ENCODE measurements at places on chromosomes 5 and 9.

- DNase-seq = no peak
Observed at GRCh38 chr5:102715082-102715807, 39.9 kb upstream of the PAM start.

- DNase-seq = no peak
Observed at GRCh38 chr9:37198039-37198729, 77.8 kb downstream of the ZCCHC7 start.

DNA sequence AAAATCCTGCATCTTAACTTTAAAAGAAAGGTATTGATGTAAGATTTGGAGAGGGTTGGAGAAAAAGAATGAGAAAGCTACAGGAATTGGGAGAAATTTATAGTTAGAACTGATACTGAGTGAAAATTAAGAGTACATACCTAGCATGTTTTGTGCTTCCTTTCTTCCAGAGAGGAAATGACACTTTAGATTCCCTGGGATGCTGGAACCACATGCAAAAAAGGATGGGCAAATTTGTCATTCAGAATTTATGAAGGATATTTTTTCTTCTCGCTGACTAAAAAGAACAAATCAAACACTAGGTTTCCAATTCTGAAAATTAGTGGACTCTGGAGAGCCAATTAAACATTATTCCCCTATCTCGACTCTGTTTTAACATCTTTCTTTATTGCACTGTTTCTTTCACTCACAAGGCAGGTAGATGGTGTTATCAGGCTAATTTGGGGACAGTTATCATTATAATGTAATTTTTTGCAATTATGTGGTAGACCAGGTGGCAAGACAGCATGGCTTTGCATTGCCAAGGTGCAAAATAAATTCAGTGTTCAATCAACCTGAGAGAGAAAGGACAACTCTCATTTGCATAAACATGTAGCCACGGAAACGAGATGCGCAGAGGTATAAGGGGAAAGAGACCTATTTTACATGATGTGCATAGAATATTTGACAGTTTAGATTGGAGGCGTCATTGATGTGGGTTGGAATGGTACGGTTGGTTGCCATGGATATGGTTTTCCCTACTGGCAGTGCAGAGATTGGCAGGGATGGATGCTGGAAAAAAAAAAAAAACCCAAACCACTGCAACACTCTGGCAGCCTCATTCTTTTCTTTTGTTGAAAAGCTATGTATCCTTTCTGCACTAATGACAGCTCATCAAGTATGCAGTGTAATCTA, 320.4 kb upstream of the CCNH start:
- DNase-seq = no peak

GRCh38 chr5:51279983-51280706, 103.1 kb upstream of the ISL1 start:
- DNase-seq = no peak

DNA sequence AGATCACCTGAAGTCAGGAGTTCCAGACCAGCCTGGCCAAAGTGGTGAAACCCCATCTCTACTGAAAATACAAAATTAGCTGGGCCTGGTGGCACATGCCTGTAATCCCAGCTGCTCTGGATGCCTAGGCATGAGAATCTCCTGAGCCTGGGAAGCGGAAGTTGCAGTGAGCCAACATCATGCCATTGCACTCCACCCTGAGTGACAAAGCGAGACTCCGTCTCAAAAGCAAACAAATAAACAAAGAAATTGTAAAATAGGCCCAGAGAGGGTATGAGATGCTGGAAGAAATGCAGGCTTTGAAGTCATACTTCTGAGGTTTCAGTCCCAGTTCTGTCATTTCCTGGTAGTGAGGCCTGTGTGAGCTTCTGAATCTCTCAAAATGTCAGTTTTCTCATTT, 5.3 kb upstream of the ARHGEF37 start:
- no peak for DNase-seq

GRCh38 chr5:59164041-59164830, 581.4 kb downstream of the RAB3C start:
- no peak for DNase-seq

GRCh38 chr5:100970646-100971255, 67.7 kb upstream of the ST8SIA4 start:
- no peak for DNase-seq

DNA sequence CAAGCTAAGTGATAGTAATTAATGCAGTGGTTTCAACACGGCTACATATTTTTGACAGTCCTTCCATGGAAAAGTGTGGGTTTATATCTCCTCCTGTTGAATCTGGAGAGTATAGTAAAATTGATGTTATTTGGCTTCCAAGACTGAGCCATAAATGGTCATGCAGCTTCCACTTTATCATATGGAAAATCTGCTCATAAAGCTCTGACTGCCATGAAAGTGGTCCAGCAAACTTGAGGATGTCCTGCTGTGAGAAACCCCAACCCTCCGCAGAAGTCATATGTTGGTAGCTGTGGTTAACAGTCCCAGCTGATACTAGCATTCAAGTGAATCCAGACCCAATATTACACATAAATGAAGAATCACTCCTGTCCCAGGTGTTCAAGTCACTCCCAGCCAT, 378.3 kb downstream of the KCTD16 start:
- no peak for DNase-seq

DNA sequence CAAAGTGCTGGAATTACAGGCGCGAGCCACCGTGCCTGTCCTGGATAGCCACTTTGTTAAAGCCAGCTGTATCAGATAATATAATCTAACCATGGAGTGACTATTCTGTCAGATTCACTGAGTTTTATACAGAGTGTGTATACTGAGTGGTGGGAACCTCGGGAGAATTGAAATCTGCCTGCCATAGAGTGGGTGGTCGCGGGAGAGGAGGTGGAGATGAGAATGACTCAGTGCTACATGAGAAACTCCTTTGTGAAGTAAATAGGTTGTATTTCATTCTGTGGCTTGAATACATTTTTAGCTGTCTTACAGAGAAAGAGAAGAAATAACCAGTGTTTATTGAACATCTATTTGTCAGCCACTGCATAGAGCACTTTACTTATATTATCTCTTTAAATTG, 26.4 kb downstream of the ATP6V0E1 start:
- DNase-seq = no peak

GRCh38 chr9:25752398-25752797, 74.2 kb upstream of the TUSC1 start:
- DNase-seq = no peak

DNA sequence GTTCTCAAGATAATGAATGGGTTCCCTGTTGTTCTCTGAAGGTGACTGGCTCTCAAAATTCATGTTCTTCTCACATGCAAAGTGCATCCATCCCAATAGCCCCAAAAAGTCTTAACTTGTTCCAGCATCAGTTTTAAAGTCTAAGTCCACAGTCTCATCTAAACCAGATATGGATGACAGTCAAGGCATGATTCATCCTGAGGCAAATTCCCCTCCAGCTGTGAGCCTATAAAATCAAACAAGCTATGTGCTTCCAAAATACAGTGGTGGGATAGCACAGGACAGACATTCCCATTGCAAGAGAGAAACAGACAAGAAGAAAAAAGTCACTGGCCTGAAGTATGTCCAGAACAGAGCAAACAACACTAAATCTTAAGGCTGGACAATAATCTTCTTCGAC, 25.4 kb downstream of the FBXO10 start:
- DNase-seq = no peak

DNA sequence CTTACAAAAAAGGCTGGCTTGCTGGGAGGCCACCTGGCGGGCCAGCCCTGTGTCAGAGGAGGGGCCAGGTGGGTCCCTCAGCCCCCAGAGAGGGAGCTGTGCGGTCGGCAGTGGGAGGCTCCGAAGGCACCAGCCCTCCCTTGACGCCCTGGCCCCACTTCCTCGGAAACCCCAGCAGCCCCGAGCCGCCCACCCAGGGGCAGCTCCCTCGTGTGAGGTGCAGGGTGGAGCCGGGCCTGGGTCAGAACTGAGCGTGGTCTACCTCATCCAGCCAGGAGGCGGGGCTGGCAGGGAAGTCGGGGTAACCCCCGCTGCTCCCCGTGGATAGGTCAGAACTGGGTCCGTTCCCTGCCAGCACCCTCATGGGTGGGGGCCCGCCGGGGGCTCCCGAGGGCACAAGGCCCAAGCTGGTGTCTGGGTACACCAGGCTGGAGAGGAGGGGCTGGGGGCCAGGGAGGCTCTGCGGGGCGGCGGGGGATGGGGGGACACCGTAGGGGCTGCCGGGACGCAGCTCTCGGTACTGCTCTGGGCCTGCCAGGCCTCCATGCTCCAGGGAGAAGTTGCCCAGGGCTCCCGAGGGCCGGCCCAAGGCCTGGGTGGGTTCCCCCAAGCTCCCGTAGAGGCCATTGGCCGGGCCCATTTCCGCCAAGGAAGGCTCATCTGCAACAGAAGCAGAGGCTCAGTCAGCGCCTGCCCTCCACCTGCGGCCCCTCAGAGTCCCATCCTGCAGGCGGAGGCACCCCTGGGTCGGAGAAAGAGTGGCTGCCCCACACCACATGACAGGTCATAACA, 7.6 kb downstream of the LHX3 start:
- DNase-seq = no peak

DNA sequence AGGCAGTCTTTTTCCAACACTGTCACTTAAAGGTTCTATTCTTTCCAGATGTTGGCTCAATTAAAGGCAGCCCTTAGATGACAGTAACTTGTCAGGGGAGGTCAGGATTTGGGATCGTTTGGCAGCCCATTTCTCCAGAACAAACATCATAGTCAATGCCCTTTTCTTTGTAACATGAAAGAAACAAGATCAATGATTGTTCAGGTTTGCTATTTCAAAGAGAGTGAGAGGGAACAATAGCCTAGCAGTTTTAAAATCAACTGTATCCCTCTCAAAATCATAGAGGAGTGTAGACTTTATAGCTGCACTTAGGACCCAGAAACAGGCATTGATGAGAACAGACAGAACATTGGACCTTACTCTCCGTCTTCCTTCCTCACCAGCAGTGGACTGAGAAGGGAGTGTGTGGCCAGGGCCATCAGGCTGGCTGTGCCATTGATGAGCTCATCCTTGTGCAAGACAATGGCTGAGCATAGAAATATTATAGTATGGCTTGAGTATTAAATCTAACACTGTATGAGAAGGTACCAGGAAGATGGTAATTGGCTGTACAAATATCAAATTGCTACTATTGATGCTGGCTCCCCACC, 130.0 kb downstream of the PIP5K1B start:
- DNase-seq = no peak

GRCh38 chr5:52922384-52922783, 66.8 kb upstream of the ITGA2 start:
- no peak for DNase-seq

- no peak for DNase-seq
Observed at GRCh38 chr5:35773967-35774366, 82.7 kb upstream of the IL7R start.

- DNase-seq = no peak
Observed at GRCh38 chr5:40775085-40775845, 19.5 kb upstream of the TTC33 start.

DNA sequence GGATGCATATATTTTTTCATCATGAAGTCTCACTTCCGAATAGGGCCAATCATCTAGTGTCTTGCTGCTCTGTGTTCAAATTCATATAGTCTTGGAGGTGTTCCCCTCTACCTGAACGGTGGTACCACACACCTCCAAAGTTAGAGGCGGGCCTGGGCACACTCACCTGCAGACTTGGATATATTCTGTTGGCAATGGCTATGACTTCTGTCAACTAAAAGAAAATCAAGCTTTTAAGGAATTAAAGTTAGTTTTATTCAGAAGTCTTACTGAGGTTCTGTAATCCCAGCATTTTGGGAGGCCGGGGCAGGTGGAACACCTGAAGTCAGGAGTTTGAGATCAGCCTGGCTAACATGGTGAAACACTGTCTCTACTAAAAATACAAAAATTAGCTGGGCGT, 2.6 kb upstream of the NIPAL4 start:
- DNase-seq = no peak

- no peak for DNase-seq
Observed at GRCh38 chr5:149423049-149423793, 44.1 kb upstream of the IL17B start.

DNA sequence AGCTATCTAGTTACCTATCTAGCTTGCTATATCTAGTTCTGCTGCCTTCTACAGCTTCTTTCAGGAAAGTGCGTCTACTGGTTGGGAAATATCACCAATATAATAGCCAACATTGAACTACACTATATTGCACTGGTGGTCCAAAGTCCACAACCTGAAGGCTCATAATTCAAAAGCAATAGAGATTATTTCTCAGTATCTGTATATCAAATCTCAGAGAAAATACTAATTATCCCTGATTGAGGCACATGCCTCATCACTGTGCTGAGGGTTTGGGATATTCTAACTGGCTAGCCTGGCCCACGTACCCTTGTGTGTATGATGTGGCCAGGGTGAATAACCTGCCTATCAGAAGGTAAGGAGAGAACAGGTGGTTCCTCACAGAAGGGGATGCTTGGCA, 53.8 kb downstream of the SH3RF2 start:
- no peak for DNase-seq

GRCh38 chr5:861442-862366, 10.9 kb upstream of the ZDHHC11 start:
- DNase-seq = no peak

DNA sequence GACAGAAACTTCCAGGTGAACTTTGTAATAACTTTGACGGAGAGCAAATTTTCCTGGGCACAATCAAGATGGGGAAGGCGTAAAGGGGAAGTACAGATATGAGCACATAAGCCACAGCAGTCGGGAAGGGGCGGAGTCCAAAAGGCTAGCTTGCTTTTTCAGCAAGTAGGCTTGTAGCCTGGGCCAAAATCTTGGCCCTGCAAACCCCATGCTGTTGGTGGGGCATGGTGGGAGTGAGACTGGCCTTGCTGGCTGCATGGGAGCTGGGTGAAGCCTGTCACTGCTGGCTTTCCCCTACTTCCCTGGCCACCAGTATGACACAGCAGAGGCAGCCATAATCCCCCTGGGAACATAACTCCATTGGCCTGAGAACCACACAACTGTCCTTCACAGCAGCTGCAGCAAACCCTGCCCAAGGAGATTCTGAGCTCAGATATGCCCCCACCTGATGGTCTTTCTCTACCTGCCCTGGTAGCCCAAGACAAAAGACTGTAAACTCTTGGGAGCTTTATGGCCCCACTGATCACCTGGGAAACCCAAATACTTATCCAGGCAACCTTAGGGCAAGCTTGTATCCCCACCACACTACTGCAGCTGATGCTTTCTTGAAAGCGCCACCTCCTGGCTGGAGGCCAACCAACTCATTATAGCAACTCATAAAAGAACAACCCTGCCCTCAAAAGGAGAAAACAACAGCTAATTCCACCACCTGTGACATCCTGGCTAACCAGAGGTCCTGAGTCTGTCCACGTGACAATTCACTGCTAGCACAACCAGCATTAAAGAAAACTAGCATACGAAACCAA, 24.0 kb downstream of the DCTN4 start:
- no peak for DNase-seq

- no peak for DNase-seq
Observed at GRCh38 chr5:31322946-31323345, 129.5 kb downstream of the CDH6 start.

- no peak for DNase-seq
Observed at GRCh38 chr9:110143950-110144545, 63.9 kb downstream of the C9orf152 start.

GRCh38 chr9:71821405-71821804, 53.1 kb upstream of the CEMIP2 start:
- no peak for DNase-seq

DNA sequence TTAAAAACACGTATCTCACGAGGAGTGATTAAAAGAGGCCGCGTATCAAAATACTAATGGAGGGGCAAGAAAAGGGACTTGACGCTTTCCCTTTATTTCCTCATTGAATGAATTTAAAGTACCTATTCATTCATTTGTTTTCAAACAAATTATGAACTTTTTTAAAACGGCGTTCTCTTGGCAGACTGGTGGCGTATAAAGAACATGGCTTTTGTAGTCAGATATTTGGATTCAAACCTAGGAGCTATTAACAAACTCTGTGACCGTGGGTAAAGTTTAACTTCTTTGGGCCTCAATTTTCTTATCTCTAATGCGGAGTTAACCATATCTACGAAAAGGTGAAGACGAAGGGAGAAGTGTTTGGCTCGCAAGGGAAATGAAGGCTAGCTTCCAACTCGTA, 876 bp downstream of the CAAP1 start:
- DNase-seq = no peak
